ENCODE measurements at places on chromosomes 11 and 22.

- DNase-seq = no peak
These were observed 2.3 kb downstream of the LSP1 start for GRCh38 chr11:1854949-1855885.

- DNase-seq = no peak
These were observed 121.8 kb upstream of the SERPIND1 start for GRCh38 chr22:20652130-20652529.

GRCh38 chr11:74847395-74847794, 98.7 kb downstream of the RNF169 start:
- DNase-seq = no peak

GRCh38 chr11:66168289-66168688, 98.2 kb downstream of the PACS1 start:
- DNase-seq = no peak

GRCh38 chr11:72770799-72771198, 18.6 kb upstream of the ARAP1 start:
- DNase-seq = no peak

DNA sequence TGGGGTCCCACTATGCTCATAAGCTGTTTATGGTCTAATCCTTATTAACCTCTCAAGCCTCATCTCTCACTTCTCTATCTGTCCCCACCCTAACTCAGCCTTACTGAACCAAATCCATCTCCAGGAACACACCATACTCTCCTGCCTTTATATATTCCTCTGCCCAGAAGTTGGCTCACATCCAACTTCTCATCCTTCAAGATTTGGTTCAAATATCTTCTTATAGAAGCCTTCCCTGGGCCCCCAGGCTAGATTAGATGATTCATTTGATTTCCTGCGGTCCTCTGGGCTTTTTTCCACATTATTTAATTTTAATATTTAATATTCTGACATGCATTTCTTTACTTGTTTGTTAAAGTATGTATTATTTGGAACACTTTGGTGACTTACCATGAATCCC, 23.2 kb downstream of the MEI1 start:
- no peak for DNase-seq

- DNase-seq = no peak
These were observed 585.2 kb downstream of the BRD1 start for GRCh38 chr22:49242480-49242879.

DNA sequence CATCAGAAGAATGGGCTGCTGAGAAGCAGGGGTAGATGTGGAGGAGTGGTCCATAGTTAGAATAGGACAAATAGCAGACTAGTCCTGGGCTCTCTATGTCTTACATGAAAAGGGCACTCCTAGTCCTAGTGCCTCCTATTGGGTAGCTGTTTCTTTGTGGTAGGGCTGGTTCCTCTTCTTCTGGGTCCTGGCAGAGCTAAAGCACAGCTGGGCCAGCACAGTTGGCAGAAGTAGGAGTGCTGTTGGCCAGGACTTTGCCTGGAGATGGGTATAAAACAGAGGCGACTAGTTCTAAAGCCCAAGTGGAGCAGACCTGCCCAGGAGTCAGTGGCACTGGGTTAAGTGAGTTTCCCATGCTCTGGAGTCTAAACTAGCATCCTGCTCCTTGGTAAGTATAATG, 55.2 kb downstream of the PPFIBP2 start:
- DNase-seq = no peak

GRCh38 chr11:46457021-46457420, 65.4 kb upstream of the CHRM4 start:
- DNase-seq = no peak

DNA sequence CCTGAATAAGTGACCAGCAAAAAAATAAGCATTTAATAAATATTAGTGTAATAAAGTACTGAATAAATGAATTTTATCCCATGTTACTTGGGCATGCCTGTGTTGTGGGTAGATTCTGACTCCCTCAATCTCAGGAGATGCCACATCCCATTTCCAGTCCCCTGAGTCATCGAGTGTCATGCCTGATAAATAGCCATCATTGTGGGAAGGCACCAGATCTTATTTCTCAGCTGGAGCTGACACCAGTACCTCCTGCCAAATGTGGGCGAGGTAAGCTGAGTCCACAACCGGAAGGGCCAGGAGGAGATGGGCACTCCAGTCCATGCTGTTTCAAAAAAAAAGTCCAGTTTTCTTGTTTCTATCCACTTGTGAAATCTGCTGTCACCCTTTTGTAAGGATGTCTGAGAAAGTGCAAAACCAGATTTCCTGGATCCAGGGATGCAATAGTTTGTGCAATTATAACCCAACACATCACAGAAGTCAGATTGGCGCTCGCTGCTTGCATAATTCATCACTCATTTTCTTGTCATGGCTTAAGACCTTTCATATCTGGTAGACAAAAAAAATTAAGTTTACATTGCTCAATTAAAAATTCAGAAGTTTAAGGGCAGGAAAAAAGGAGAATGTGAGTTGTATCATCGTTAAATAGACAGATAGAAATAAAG, 311.6 kb downstream of the MIAT start:
- no peak for DNase-seq

GRCh38 chr22:39493759-39494158, 8.3 kb upstream of the MIEF1 start:
- no peak for DNase-seq

DNA sequence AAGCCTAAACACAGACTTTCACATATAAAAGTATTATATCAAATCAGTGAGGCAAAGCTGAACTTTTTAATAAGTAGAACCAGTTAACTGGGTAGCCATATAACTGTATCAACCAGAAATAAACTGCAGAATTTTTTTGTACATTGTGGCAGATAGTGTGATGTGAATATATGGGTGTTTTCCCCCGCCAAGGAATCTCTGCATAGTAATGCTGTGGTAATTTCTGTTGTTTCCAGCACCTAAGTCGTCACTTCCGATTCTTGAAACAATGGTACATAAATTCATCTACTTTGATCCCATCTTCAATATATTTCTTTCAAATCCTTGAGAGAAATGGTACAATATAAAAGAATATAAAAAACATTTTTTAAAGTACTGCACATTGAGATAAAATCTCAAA, 39.6 kb downstream of the NARS2 start:
- DNase-seq = no peak

GRCh38 chr22:31102441-31103081, 4.8 kb downstream of the SELENOM start:
- no peak for DNase-seq

GRCh38 chr22:40236131-40236665, 58.5 kb downstream of the TNRC6B start:
- no peak for DNase-seq

DNA sequence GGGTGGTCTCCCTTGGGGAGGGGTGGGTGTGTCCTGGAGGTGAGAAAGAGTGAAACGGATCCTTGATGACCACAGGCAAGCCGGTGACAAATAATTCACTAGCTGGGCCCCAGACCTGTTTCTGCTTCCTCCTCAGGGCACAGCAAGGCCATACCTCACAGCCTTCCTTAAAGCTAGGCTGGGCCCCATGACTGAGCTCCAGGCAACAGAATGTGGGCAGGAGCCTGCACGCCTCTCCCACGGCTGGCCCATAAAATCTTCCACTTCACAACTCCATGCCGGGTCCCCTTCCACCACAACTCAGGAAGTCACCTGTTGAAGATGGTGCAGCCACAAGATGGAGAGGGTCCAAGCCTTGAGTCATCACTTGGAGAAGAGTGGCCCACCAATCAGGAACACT, 23.9 kb downstream of the SLC22A12 start:
- no peak for DNase-seq

DNA sequence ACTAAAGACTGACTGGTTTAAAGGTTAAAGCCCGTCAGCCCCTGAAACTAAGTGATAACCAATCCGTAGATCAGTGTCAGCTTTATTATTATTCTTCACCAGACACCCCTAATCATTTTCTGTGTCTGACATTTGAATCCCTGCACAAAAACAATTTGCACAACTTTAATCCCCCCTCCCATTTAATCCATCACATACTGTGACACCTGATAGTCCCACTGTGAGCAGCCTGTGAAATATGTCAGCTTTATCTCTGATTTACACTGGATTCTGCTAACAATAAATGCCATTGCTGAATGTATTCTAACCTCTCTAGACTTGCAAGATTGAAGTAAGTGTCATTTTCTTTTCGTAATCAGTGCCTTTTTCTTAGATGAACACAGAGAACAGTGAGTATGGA, 2089.0 kb upstream of the RAG2 start:
- no peak for DNase-seq

DNA sequence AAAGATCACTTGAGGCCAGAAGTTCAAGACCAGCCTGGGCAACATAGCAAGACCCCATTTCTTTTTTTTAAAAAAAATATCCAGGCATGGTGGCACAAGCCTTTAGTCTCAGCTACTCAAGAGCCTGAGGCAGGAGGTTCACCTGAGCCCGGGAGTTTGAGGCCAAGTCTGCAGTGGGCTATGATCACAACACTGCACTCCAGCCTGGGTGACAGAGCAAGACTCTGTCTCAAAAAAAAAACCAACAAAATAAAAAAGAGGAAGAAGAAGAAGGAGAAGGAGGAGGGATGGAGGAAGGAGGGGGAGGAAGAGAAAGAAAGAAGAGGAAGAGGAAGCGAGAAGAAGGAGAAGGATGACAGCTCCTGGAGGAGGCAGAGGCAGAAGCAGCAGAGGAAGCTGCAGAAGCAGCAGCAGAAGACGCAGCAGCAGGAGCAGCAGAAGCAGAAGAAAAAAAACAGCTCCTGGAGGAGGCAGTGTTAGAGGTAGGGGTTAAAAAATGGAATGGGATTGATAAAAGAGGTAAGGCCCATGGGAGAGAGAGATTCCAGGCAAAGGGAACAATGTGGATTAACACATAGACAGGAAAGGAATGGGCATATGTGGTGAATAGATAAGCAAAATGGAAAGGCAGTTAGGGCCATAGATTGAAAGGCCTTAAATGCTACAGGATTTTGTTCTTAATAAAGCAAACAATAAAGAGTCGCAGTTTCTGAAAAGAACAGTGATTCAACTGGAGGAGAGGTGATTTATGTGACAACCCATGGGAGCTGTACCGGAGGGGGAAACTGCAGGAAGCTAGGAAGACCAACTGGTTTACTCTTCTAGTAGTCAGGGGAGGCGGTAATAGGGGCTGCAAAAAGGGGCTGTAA, 10.9 kb downstream of the PRCP start:
- DNase-seq = no peak

DNA sequence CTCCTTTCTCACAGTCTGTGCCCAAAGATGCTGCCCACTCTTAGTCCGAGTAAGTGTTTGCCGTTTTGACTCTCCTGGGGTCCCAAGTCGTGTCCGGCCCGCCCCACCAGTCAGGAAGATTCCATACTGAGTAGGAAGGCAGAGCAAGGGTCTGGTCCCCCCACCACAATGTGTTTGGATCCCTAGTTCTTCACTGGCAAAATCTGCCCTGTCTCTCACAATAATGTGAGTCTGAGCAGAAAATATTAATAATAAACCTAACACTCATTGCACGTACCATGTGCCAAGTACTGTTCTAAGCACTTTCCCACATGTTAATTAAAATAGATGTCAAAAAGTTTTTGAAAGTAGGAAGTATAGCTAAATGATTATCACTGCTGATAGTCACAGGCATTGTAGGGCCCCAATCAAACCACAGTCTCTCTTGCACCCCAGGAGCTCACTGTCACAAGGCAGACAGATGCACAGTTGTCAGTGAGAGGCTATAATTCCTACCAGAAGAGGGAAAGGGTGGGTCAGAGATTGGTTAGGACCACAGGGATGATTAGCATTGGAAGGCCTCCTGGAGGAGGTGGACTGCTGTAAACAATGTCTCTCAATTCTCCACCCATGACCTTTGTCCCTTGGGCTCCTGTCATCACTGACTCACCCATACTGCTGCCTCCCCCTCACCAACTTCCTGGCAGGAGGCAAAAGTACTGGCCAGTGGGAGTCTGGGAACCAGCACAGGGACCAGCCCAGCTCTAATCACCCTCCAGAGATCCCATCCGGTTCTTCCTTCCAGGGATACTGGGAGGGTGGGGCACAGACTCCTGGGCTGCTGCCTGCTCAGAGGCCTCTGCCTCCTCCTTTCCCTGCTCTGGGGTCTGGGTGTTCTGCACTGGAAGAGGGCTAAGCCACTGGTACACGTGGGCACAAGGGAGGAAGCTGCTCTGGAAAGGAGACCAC, 1.0 kb upstream of the POLD4 start:
- DNase-seq = no peak

GRCh38 chr11:115616971-115617370, 112.8 kb upstream of the CADM1 start:
- no peak for DNase-seq

DNA sequence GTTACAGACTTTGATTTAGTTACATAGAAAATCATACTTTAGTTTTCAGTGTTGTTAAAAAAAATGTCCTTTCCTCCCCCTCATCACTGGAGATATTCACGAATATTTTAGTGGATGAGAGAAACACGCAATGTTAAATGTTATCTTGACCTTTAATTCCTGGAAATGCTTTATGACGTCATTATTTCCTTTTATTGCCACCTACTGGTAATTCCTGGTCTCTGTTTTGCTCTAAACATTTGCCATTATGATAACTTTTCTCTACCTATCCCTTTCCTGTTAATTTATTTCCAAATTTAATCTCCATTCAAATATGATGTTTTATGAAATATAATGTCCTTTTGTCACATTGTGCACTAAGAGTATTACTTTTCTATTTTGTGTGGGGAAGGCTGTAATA, 770.6 kb downstream of the FAM181B start:
- no peak for DNase-seq

GRCh38 chr11:62753736-62754603, at the start of gene ZBTB3:
Gene ZBTB3 (minus strand): TSS chr11:62754160. CDS start chr11:62753664, 496 bp downstream.
- peak; percentile 98 for DNase-seq

GRCh38 chr11:126189109-126189929, 22.1 kb downstream of the RPUSD4 start:
- DNase-seq = no peak

- no peak for DNase-seq
These were observed 72.7 kb upstream of the PITPNB start for GRCh38 chr22:27991586-27992293.

- no peak for DNase-seq
These were observed 62.4 kb downstream of the BRD1 start for GRCh38 chr22:49765091-49765771.

GRCh38 chr11:115497303-115497702, 6.9 kb downstream of the CADM1 start:
- DNase-seq = no peak

DNA sequence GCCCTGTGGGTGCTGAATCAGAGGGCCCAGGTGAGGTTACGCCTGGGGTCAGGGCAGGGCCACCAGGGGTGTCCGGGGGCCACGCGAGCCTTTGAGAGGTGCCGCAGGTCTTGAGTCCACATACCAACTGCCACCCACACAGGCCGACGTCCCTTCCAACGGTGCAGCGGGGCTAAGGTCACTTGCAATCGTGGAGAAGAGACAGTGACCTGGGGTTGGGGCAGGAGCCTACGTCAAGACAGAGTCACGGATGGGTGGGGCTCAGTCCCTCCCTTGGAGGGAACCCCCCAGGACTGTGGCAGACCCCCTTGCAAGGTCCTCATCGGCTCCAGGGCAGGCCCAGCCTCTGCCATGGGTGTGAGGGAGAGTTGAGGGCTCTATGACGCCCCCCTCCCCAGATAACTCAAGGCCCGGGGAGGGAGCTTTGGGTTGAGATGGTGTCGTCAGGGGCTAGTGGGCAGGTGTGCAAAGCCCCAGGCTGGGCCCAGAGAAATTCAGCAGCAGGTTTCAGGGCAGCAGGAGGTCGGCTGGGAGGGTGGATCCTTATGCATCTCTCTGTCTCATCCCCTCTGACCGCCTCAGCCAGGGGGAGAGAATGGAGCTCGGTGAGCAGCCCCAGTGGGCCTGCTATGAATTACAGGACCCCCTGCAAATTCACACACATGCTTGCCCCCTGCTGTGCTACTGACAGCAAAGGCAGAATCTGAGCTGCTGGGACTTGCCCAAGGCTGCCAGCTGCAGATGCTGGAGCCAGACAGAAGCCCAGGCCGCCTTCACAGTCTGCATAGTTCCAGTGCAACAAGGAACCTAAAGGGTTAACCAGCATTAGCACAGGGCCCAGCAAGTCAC, 60.0 kb downstream of the MYEOV start:
- DNase-seq = no peak
